ENCODE measurements at places on chromosomes 1 and 21.

GRCh38 chr21:33881689-33882440 lies 33.7 kb downstream of the ATP5PO start:
- no peak for DNase-seq

DNA sequence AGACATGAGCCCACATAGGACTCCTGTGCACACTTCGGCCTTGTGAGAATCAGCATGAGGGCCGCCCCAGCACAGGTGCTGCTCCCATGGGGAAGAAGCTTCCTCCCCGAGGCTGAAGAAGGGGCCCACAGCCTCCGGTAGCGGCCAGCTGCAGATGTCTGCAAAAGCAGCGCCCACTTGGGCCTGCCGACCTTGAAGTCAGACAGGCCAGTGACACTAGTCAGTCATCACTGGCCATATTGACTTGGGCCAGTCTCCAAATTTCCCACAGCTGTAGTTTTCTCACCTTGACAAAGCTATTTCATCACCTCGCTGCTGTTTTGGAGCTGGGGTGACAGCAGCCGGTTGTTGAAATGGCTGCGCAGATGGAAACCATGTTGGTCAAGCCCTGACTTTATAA lies 83.0 kb downstream of the RIPK4 start:
- DNase-seq, result no peak

GRCh38 chr1:237282208-237282783 lies 240.3 kb downstream of the RYR2 start:
- no peak for DNase-seq

DNA sequence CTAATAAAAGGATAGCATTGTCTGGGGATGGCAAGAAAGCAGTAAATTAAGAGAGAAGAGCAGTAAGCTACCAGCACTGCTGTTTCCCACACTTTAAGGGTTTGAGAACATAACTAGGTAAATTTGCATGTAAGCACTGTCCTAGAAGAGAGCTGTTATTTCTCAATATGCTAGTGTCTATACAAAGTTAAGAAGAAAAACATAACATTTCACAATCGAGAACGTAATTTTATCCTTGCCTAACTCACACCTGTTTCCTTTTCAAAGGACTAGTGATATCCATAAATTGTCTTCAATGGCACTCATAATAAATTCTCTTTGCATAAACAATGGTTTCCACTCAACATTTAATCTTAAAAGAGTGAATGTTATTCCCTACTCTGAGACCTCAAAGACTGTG lies 576.0 kb downstream of the PTBP2 start:
- no peak for DNase-seq

GRCh38 chr1:18109756-18110597 lies 2.4 kb downstream of the IGSF21 start:
- DNase-seq, result peak; percentile 15

DNA sequence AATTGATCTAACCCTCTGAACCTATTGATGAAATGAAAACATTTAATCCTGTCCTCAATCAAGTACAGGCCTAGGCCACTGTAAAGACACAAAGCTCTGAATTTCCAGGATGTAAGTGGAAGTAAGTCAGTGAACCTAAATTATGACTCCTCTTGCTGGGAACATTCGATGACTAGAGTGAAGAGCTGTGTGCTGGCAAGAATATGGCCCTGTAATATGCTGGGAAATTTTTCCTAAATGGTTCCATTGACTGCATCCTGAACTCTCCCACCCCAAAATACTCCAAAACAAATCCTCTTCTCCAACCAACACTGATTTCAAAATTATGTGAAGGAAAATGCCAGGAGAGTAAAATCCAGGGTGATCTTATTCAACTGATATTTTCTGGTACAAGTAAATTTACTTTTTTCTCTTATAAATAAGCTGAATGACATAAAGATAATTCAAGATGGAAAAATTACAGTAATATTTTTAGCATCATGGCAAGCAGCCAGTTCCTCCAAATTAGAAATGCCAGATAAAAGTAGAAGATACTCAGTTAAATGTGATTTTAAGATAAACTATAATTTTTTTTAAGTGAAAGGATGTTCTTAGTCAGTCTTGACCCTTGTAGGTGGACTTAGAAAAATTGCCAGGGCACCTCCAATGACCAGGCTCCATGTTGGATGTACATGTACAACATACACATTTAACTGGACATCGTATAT lies 269.4 kb downstream of the PTGER3 start:
- DNase-seq, result no peak

DNA sequence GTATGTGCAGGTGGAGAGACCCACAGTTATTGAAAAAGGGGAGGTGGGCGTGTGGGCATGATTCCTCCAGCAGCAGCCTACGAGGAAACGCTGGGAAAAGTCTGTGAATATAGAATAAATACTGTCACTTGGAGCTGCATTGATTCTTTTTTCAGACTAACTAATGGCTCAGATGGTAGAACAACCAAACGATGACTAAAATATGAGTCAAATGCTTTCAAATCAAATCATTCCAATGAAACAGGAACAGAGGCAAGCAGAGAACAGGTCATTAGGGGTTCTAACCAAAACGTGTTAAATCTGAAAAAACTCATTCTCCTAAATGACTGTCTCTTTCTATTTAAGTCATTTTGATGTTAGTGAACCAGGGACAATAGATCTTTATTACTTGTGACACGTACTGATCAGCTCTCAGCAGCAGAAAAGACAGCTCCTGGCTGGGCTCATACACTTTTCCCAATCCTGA lies 35.1 kb upstream of the SEC16B start:
- no peak for DNase-seq

DNA sequence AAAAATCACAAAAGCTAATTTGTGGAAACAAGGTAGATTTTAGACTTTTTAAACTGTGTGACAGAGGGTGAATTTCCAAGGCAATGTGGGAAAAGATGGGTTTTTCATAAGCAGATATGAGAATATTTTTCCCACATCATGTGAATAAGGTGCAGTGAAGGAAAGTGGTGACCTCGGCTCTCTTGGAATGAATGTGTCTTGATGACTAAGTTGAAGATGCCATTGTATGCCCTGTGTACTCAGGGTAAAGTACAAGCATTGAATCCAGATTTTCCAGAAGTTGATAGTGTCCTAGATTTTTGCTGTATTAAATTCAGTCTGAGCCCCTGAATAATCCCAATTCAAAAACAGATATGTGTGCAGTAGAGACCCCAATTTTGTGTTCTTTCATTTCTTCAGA lies 442.6 kb upstream of the ADGRL2 start:
- DNase-seq, result no peak

- no peak for DNase-seq
Observed at GRCh38 chr1:210250665-210250997, 18.0 kb downstream of the SERTAD4 start.

DNA sequence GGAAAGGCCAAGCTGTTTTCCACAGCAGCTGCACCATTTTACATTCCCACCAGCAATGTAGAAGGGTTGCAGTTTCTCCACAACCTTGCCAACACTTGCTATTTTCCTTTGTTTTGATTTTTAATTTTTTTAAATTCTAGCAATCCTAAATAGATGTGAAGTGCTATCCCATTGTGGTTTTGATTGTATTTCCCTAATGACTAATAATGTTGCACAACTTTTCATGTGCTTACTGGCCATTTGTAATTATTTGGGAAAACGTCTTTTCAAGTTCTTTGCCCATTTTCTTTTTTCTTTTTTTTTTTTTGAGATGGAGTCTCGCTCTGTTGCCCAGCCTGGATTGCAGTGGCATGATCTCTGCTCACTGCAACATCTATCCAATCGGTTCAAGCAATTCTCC lies 53.9 kb downstream of the VCAM1 start:
- DNase-seq, result no peak

DNA sequence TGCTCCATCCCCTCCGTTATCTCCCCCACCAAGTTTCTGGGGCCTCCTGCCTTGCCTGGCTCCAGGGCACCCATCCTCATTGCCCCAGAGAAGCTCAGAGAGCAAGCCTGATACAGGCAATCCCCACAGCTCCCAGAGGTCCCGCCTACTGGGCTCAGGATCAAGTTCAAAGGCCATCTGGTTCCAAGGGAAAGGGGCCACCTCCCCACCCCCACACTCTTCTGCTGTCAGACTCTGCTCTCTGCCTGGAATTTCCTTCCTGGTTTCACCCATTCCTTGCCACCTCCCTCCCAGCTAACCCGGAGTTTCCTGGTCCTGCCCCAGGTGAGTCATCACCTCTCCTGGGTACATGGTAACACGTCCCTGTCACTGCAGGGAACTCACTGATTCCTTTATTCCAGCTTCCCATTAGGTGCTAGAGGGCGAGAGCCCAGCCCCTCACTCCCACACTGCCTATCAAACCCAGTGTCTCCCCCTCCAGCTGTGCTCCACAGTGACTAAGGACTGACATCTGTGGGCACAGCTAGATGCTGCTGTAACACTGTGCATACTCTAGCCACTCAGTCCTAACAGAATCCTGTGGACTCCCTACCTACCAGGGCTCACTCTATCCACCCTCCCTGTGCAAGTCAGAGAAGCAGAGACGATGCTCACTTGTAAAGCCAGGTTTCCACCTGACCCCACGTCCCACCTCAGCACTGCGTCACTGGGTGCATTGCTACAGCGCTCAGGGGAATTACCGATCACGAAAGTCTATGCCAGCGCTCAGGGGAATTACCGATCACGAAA lies 21.8 kb downstream of the RSPH1 start:
- DNase-seq, result no peak

DNA sequence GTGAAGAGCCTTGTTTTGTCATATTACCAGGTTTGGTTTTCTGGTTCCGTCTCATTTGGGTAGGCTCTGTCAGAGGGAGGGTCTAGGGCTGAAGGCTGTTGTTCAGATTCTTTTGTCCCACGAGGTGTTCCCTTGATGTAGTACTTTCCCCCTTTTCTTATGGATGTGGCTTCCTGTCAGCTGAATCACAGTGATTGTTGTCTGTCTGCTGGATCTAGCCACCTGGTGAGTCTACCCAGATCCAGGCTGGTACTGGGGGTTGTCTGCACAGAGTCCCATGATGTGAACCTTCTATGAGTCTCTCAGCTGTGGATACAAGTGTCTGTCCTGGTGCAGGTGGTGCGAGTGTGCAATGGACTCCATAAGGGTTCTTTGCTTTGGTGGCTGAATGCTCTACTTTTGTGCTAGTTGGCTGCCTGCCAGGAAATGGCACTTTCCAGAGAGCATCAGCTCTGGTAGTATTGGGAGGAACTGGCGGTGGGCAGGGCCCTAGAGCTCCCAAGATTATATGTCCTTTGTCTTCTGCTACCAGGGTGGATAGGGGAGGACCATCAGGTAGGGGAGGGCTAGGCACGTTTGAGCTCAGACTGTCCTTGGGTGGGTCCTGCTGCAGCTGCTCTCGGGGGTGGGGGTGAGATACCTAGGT lies 246.0 kb downstream of the RYR2 start:
- no peak for DNase-seq

GRCh38 chr1:53766831-53767405 lies 28.0 kb upstream of the GLIS1 start:
- DNase-seq, result no peak

- no peak for DNase-seq
Observed at GRCh38 chr1:115879977-115880376, 39.1 kb upstream of the NHLH2 start.

- DNase-seq, result no peak
Observed at GRCh38 chr21:33169359-33169758, 60.4 kb upstream of the IFNAR2 start.

DNA sequence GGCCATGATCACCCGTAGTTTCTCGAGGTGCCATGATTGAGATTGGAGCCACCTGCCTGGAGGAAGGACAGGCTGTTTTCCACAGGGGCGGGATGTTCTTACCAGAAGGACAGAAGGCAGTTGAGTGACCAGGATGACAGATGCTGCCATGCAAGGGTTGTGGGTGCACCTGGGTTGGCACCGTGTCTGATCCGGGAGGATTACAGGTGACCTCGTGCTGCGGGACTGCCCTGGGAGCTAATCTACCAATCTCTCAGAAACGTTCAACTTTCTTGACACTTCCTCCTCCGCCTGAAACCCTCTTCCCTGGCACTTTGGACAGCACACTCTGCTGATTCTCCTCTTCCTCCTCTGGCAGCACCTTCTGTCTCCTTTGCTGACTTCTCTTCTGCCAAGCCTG lies 13.8 kb upstream of the SLC6A9 start:
- DNase-seq, result no peak

- DNase-seq, result no peak
Observed at GRCh38 chr1:28028873-28029654, 59.3 kb downstream of the EYA3 start.

DNA sequence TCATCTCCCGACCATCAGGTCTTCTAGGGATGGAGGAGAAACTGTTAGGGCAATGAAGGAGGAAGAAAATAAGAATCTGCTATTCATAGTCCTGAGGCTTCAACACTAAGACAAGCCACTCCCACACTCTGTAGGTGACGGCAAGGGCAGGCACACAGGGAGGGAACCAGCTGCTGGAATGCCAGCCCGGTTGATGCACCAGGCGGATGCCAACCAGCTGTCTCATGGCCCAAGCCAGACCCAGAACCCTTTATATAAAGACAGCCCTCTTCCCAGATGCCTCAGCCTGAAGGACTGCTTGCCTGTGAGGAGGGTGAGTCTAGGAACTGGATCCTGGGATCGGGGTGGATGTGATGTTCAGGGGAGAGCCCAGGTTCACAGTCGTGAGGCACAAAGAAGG lies at the start of gene KPRP:
Gene KPRP, plus strand, starts transcription at position 279 of the 400 bp plus-strand sequence. CDS start 1,564 bp downstream, outside the sequence.
- no peak for DNase-seq

GRCh38 chr1:202304375-202304774 lies 37.4 kb downstream of the UBE2T start:
- no peak for DNase-seq

DNA sequence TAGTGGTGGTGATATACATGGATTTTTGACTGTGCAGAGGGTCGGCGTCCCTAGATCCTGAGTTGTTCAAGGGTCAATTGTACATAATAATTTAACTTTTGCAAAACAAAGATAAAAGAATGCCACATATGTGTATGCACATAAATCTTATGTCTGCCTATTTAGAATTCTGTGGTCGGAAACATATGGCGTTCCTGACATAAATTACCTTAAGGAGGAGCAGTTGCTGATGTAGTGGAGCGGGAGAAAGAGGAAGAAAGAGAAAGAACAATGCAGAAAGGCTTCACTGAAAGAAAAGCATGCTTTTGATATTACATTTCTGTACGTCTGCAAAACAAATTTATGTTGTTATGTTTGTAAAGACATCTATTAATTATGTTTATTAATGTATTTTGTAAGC lies 40.0 kb downstream of the S1PR1 start:
- DNase-seq, result no peak

DNA sequence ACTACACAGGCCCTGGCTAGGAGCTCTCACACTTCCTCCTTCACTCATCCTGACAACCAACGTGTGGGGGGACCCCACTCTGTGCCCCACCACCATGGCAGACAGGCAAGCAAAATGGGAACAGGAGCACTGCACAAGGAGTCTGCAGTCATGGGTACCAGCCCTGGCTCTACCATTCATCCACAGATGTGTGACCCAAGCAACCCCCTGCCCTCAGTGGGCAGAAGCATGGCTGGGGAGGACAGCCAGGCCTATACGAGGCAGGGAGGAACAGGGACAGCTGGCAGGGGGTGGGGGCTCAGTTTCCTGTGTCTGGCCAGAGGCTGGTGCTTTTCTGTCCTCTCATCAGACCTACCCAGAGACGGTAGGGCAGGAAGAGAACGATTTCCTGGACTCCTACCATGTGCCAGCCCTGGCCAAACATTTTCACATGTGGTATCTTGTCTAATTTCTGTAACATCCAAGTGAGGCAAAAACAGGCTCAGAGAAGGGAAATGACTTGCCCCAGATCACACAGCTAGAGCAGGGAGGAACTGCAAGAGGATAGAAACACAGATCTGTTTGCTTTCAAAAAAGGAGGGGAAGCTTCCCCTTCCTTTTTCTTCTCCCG lies 178.0 kb downstream of the HIVEP3 start:
- no peak for DNase-seq

- DNase-seq, result no peak
Observed at GRCh38 chr1:168271636-168272035, 9.0 kb upstream of the TBX19 start.

- no peak for DNase-seq
Observed at GRCh38 chr1:159040893-159041724, 31.4 kb downstream of the IFI16 start.

Data from stimulated activated CD8-positive, alpha-beta memory T cell treated with anti-CD3 and anti-CD28 coated beads, Interleukin-2, amount 100 ng/mL, for 48 hours (primary cell).